Substantia nigra (tissue), 51 donors: ENCODE measurements at places on chromosomes 1 and 21.

GRCh38 chr1:8987881-8988617, 38.2 kb downstream of the SLC2A7 start:
- peak; percentile 60 for DNase-seq

DNA sequence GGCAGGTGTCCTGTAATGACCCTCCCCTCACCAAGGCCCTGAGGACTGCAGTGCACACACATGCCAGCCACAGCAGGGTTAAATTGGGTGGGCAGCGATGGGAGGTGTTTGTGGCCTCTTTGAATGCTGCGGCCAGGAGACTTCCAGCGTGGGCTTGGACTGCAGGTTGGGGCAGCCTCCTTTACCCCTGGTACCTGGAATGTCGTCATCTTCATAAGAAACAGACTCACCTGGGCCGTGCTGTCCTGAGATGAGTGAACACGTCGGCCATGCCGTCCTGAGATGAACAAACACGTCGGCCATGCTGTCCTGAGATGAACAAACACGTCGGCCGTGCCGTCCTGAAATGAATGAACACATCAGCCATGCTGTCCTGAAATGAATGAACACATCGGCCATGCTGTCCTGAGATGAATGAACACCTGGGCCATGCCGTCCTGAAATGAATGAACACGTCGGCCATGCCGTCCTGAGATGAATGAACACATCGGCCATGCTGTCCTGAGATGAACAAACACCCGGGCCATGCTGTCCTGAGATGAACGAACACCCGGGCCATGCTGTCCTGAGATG, 50.1 kb upstream of the COL6A1 start:
- DNase-seq = no peak

DNA sequence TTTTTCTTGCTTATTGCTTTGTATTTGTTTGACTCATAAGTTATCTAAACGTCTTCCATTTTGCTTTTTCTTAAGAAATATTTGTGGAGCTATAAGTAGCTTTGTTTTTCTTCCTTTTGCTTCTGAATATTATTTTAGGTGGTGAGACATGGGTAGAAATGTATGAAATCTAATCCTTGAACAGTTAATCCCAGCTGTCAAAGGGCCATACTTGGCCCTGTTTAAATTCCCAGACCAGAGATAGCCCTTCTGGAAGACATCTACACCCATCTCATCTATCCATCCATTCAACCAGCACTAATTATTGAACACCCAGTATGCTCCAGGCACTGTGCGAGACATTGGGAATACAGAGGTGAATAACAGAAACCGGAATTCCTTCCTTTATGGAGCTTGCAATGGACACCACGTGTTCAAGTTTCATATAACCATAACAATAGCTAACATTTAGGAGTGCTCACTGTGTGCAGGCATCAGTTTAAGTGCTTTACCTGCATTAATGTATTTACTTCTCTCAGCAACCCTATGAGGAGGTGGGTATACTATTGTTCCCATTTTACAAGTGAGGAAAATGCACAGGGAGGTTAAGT, 8.7 kb downstream of the TACSTD2 start:
- no peak for DNase-seq

DNA sequence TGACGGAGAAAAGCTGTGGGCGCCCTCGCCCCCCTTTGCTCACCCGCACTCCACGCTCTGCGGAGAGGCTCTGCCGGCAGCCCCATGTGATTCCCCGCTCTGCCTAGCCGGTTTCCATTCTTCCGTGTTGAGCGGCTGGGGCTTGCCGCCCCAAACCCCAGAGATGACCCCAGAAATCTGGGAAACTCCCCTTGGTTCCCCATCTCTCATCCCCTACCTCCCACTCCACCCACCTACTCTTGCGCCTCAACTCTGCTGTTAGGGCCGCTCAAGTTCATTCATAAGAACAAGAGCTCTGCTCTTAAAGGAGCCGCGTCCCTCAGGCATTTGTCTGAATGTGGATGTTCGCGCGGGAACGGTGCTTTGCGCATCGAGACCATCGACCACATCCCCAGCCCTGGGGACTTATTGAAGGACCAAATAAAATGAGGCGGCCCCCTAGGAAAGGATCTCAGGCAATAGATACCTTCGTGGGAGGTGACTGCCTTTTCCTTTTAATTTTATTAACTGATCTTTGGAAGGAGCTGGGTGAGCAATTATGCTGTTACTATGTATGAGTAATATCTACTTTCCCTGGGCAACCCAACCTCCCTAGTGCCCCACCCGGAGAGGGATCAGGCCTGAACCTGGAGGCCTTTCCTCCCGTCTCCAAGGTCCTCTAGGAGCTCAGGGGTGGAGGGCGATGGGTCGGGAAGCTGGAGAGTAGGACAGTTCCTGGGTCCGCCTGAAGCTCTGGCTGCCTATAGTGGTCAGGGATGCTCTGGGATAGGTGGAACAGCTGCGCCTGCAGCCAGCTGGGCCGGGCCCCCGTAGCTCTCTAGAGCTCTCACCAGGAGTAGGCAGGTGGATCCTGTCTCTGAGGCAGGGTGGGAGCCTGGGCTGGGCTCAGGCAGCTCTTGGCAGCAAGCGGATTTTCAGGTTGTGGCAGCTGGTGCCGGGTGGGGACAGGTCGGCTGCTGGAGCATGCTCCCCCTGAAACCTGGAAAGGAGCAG, 898 bp downstream of the MFSD2A start:
- no peak for DNase-seq

GRCh38 chr1:117712621-117713020, 106.8 kb downstream of the TENT5C start:
- DNase-seq = no peak

DNA sequence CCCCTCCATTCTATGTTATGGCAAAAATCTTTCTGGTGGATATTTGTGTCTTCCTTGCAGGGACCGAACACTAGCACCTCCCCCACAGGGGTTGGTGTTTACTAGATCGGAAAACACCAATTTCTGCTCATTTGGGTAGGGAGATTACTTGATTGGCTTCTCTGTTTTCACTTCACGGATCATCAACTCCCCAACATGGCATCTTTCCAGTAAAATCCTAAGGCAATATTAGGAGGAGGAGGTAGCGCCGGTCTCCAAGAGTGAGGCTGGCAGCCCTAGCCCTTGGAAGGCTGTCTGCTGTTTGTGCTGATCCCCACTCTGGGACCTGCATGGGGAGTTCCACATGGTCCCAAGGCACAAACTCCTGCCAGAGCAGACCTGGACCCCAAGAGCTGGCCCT, 12.2 kb downstream of the VASH2 start:
- no peak for DNase-seq

GRCh38 chr1:182297335-182297734, 94.3 kb downstream of the GLUL start:
- DNase-seq = no peak

DNA sequence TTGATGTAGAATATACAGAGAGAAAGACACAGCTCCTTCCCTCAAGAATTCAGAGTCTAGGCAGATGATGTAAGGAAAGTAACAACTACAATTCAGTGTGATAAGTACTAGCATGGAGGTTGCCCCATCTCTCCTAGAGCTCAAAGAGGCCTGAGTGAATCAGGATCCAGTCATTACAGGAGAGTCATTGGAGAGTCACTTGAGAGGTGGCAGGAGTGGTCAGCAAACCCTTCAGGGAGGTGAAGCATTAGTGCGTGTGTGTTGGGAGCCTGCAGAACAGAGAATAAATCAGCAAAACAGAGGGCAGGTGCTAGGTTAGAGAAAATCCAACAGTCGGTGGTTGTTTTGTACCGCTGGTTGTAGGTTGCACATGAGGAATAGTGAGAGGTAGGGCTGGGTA, 46.1 kb downstream of the GRIK1 start:
- no peak for DNase-seq

GRCh38 chr1:43368646-43369020, 822 bp upstream of the ELOVL1 start:
- no peak for DNase-seq

- no peak for DNase-seq
Observed at GRCh38 chr1:185157599-185158412, 839 bp downstream of the SWT1 start.

DNA sequence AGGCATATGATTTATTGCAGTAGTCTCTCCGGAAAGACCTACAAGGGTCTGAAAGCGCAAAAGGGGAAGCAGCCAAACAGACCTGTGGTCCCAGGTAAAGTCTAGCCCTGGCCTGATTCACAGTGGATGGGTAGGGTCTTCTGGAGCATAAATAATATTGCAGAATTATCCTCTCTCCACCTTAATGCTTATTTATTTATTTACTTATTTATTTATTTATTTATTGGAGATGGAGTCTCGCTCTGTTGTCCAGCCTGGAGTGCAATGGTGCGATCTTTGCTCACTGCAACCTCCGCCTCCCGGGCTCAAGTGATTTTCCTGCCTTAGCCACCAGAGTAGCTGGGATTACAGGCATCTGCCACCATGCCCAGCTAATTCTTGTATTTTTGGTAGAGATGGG, 11.8 kb upstream of the KLHDC8A start:
- DNase-seq = no peak

DNA sequence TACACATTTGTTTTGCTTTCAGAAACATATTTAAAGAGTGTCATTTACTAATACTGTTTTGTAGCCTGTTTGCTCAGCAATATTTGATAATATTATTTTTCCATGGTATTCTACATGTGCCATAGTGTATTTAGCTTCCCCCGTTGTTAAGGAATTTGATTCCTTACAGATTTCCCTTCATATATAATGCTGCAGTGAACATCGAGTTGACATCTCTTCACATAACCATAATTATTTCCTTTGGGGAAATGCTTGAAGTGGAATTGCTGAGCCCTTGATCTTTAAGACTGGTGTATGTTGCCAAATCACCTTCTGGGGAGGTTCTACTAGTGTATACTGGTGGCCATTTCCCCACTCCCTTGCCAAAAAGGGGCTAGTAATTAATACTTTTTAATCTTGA, 42.6 kb downstream of the FAM163A start:
- DNase-seq = no peak

DNA sequence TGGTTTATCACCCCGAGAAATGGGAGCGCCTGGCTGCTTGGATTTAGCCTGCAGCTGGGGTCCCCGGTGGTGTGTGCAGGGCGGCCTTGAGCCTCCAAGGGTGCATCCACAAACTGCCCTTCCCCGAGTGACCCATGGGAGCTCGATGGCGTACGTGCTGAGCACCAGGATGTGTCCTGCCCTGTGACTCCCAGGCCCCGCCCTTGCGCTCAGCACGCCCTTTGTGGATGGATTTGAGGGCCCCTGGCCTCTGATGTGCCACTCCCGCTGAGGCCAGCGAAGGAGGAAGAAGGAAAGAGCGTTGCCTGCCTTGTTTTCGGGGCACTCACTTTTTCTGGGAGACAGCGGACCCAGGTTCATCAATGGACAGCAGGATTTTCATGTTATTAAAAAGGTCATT, 1.7 kb upstream of the TFF3 start:
- no peak for DNase-seq
